Chondrocyte (in vitro differentiated cells): ENCODE measurements at places on chromosomes 1 and 21.
A peak's percentile ranks its signal among the peaks of the same experiment; 100 is the strongest.

- H3K36me3 ChIP-seq: peaks cover 4% of the 10 kb centered on the region
- no peak overlapping the region for H3K4me3 ChIP-seq
- no peaks in the 10 kb centered on the region for H3K27me3 ChIP-seq
- no peak for DNase-seq
- H3K4me1 ChIP-seq: peaks cover 35% of the 10 kb centered on the region
Measured at GRCh38 chr1:162666006-162666645, 33.9 kb downstream of the DDR2 start.

GRCh38 chr1:28132171-28133167, 44.0 kb downstream of the PTAFR start:
- H3K4me1 ChIP-seq: no peaks in the 10 kb centered on the region
- H3K36me3 ChIP-seq: peaks cover 1% of the 10 kb centered on the region
- no peak overlapping the region for H3K27ac ChIP-seq
- H3K4me3 ChIP-seq: no peak overlapping the region

- no peak for DNase-seq
- H3K36me3 ChIP-seq: peaks cover 1% of the 10 kb centered on the region
- H3K27ac ChIP-seq: peak overlapping the region; percentile 96
- no peaks in the 10 kb centered on the region for H3K27me3 ChIP-seq
Measured at GRCh38 chr1:235971020-235971419, 93.9 kb downstream of the NID1 start.

DNA sequence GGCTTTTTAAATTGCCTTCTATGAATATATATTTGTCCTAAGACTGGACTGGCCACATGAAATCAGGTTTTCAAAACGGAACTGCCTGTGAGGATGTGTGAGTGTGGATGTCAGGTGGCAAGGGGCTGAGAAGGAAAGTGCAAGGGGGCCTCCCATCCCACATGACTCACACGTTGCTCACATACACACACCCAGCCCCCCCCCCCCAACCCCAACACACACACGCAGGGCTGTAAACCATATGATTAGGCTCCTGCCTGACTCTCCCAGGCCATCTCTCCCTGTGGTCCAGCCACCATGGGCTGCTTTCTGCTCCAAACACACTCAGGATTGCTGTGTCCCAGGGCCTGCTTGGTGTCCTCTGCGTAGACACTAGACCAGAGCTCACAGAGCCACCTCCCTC, 22.4 kb downstream of the DEGS1 start:
- H3K36me3 ChIP-seq: no peaks in the 10 kb centered on the region
- H3K4me1 ChIP-seq: peaks cover 21% of the 10 kb centered on the region
- no peaks in the 10 kb centered on the region for H3K27me3 ChIP-seq
- peak overlapping the region; percentile 40 for H3K4me3 ChIP-seq

DNA sequence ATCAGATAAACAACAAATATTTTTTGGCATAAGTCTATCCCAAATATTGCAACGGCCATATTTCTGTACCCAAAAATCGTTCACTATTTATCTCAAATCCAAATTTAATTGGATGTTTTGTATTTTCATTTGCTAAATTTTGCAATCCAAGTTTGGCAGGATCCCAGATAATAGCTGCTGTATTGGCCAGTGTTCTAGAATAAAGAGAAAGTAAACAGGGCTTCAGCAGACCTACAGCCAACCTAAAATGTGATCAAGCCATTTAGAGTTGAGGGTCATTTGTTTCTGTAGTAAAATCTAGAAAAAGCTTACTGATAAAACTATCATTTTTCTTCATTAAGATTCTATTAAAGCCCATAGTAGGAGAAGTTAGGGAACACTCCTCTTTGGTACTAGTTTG, 506.6 kb upstream of the PTBP2 start:
- H3K4me1 ChIP-seq: no peaks in the 10 kb centered on the region
- no peak overlapping the region for H3K4me3 ChIP-seq
- H3K27ac ChIP-seq: no peak overlapping the region
- no peaks in the 10 kb centered on the region for H3K36me3 ChIP-seq
- H3K27me3 ChIP-seq: peaks cover 33% of the 10 kb centered on the region
